Keratinocyte (primary cell): ENCODE measurements at places on chromosomes 5 and 9.

DNA sequence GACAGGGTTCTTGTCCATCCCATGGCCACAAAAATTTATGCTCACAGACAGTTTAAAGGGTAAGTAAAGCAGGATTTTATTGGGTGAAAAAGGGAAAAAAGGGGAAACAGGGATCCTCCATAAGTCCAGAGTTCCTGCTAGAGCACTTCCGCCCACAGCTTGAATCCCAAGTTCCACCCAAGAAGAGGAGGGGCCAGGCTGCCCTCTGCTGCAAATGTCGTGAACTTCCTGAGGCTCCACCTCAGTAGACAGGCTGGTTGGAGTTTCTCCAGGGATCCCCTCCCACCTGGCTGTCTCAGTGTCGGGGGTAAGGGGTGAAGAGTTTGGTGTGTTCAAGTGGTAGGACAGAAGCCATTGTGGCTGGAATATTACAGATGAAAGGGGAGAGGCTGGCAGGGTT is 275.0 kb upstream of the SGCD start:
- DNase-seq, result no peak

DNA sequence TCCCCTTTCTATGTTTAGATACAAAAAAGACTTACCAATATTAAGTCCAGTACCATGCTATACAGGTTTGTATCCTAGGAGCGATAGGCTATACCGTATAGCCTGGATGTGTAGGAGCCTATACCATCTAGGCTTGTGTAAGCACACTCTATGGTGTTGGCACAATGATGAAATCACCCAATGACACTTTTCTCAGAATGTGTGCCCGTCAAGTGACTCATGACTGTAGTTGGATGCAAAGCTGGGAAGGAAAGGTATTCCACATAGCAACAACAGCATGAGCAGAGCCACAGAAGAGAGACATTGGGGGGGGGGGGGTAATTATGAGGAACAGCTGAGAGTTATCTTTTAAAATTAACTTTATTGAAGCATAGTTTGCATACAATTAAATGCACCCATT is 63.2 kb downstream of the TTLL11 start:
- DNase-seq, result no peak

DNA sequence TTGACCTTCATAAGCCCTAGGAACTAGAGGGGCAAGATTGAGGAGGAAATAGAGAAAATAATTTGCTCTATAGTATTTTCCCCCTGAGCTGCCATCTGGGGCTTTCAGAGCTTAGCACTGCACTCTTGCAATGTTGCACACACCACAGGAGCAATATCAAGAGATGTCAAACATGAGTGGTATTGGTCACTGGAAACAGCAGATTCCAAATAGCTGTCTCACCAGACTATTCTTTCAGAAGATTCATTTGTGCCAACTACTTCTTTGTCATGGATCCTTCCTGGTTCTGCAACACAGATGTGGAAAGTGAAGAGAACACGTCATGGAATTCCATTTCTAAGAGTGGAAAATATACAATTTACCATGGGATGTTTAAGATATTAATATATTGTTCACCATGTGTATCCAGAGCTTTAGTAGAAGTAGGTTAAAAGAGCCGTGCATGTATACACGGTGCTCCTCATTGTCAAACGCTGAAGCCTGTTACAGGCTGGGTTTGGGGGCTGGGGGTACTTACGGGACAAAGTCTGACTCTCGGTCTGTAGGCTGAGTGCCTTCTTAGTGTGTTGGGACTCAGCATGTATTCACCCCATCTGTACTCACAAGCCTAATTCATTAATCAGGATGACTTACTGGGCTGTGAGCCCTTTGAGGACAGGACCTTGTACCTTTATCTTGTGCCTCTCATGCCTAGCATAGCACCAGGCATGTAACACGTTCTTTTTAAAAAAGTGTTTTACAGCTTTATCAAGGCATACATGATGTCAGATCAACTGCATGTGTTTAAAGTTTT is 31.4 kb upstream of the GDNF start:
- DNase-seq, result no peak

DNA sequence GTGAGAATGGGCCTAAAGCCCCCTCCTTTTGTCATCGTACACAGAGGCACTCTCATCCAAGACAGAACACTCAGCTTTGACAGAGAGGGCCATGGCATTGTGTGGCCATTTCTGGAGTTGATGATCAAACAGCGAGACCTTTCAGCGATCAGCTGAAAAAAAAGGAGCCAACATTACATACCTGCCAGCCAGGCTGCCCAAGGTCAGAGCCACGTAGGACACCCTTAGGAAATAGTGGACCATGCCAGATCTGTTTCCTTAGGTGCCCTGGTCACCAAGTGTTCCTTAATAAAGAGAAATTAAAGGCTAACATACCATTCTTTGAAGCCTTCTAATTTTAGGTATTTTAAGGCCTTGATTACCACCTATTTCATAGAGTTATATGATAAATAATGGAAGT is 105.5 kb upstream of the PRLR start:
- DNase-seq, result no peak

- DNase-seq, result no peak
Observed at GRCh38 chr9:84869091-84869490, 199.6 kb downstream of the NTRK2 start.

DNA sequence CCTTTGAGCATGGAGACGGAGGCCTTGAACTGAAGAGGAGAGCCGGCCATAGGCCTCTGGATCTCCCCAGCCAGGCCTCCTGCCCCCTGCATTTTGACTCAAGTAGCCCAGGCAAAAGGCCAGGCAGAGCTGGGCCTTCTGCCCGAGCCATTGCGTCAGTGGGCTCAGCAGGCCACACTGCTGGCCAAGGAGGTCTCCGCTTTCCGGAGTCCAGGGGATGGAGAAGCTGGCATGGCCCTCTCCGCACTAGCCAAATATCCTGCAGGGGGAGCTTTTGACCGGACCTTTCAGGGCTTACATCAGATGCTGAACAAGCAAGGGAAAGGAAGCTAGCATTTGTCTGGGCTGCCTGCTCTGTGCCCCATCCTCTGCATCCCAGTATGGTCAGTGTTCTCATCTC is 386.8 kb downstream of the TRIM36 start:
- no peak for DNase-seq

DNA sequence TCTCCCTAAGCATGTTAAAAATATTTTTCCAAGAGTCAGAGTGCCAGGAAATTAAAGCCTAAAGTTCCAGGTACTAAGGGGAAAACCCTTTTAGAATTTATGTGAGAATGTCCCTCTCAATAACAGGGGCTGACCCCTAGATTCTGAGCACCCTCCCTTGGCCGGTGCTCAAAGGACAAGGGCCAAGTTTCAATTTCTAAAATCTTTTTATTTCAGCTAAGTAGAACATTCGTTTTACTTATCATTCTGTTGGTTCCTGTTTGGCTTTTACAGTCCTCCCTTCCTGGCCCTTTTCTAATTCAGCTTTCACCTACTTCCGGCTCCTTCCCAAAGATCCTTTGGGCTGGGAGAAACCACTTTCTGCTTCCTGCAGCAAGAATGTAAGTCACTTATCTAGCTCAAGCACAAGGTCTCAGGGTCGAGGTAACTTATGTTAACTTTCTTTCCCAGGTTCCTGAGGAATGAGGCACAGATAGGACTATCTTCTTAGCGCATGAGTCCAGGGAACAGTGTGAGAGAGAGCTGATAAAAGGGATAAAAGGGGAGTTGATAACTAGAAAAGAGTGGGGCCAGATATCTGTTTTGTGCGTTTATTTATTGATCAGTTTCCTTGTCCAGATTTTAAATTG is 34.6 kb upstream of the F2RL2 start:
- no peak for DNase-seq

DNA sequence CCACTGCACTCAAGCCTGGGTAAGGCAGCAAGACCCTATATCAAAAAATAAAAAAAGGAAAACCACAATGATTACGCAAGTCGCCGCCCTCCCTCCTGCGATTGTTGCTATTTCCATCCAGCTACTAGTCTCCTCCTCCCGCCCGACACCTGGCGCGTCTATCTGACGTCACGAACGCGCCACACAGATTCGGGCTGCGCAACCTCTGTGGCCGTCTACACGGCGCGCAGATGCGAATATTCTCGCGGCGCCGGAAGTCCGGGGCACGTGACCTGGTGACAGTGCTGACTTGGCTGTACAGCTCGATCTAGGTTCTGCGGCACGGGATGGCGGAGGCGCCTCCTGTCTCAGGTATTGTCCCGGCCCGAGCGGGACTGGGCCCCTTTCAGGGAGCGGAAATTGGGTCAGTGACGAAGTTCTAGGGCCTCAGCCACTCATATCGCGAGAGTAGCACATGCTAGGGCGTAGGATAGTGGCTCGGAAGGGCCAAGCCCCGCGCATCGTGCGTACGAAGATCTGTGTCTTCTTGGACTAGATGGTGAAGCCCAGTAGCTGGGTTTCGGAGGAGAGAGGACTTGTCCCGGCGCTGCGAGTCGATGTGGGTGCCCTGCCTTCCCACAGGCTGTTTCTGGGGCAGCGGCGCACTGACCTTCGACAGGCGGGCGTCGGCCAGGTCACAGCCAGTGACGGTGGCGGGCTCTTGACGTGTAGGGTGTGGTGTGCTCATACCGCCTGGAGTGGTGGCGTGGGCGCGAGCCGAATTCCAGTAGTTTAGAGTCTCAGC is at the start of gene NFX1:
Gene NFX1, plus strand, starts transcription at position 270 of the 784 bp plus-strand sequence. Its CDS starts 57 bp downstream, at position 327.
- peak; percentile 87 for DNase-seq

DNA sequence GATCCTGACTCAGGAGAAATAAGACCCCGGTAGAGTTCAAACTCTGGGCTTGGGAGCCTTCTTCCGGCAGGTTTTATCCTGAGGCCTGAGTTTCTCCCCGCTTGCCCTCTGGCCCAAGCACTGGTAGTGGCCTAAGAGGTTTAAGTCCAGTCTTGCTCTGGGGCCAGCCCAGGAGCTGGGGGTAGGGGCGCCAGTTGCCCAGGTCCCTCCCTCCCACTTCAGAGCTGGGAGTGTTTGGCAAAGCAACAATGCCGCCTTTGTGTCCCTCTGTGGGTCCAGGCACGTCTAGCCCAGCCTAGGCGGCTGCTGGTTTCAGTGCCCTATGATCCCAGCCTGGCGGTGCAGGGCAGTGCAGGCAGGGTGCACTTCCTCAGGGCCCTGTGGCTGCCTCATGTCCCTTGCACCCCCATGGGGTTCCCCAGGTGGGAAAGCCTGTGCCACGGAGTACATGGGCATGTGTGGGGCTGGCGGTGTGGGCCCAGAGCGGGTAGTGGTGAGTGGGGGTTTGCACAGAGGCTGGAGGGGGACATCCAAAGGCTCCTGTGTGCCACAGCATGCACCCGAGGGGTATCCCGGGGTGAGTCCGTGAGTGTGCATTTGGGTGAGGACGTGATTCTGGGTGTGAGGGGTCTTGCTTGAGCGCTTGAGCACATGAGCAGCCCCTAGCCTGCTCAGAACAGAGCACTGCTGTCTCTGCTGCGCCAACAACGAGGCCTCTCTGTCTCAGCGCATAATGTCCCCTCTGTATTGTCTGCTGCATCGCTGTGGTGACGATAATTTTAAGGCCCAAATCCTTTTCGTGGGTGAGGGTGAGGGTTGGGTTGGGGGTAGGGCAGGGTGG is 61.7 kb upstream of the PSD2 start:
- no peak for DNase-seq

DNA sequence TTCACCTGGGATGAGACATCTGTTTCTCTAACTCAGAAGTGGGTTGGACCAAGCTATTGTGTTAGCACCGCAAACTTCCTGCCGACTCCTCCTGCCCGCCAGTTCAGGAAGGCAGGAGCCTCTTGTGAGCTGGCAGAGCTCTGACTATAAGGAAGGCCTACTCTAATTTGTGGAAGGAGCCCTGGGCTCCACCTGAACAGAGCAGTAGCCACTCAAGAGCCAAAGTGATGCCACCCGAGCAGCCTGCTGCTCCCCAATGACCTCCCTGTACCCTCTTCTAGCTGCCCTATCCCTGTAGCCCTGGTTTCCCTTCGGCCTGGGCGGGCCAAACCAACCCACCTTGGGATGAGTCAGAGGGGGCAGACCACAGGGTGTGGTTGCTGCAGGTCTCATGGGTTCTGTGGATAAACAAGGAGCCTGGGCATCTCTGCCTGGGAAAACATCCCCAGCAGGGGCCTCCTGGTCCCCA is 81.6 kb downstream of the PSD2 start:
- DNase-seq, result peak; percentile 53

DNA sequence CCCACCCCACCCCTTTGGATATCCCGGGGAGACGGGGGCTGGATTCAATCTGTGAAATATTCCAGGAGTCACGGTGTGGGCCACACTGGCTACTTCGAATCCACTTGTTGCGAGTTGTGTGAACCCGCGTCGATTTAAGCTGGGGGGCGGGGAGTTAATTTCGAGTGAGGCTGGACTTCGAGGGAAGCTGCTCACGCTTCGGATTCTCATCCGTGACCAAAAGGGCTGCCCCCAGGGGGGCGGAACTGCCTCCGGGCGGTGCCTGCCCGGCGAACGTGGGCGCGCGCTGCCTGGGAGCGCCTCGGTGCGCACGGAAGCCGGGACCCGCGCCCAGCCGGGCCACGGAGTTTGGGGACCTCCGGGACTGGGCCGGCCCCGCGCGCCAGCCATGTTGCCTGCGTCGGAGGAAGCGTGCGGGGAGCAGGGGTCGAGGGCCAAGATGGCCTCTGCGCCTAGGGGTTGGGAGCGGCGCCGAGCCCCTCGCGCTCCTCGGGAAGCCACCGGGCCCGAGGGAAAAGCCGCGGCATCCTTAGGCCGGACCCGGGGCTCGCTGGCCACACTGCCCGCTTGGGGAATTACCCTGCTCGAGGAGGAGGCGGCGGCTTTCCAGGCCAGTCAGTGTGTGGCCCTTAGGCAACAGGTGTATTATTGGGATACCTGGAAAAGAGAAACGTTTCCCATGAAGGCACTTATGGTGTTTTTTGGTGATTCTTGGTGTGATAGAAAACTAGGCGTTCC is 975 bp downstream of the OCLN start:
- DNase-seq, result no peak

DNA sequence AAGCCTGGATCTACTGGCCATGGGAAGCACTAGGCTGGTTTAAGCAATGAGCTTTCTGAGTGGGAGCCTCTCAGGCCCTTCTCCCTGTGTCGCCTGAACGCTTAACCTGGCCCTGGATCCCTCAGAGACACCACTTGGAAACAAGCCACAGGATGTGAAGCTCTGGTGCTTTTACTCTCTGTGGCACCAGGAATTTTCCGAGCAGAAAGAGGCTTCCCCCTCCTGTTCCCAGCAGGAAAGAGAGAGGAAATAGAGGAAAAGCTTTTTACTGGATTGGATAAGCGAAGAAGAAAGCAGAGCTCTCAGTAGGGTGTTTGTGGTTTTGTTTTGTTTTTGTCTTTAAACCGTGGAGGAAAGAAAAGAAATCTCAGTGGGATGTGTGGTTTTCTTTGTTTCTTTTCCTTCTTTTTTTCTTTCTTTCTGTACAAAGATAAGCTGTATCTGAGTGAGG is 34.5 kb downstream of the COL15A1 start:
- no peak for DNase-seq

GRCh38 chr9:135794057-135794335 is 92.0 kb downstream of the KCNT1 start:
- DNase-seq, result no peak

- no peak for DNase-seq
Observed at GRCh38 chr9:8643896-8644295, 844.3 kb upstream of the DMAC1 start.

GRCh38 chr5:56480705-56481427 is 247.7 kb upstream of the ANKRD55 start:
- DNase-seq, result no peak

GRCh38 chr5:138985256-138985655 is 110.1 kb upstream of the LRRTM2 start:
- DNase-seq, result no peak
